Activated CD4-positive, CD25-positive, alpha-beta regulatory T cell treated with anti-CD3 and anti-CD28 coated beads, Interleukin-2, amount 50 U/mL, for 24 hours (primary cell): ENCODE measurements at places on chromosomes 7 and 10.

DNA sequence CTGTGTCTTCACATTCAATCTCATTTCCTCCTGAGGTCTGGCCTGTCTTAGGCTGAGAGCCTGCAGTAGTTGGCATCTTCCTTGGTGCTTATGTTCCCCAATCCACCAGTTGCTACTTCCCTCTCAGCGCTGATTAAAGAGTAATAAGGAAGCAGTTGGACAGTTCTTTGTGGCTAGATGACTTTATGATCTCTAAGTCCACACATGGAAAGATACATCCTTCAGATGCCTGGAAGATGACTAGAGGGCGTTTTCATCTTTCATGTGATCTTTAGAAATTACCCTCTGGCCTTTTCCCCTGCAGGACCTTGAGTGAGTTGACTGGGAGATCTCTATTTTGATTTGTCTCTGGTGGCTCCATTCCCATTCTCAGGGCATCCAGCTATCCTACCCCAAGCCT, 204.5 kb downstream of the GRM3 start:
- no peak for ATAC-seq

- ATAC-seq, result no peak
Measured at GRCh38 chr7:155846936-155847335, 34.7 kb upstream of the SHH start.

DNA sequence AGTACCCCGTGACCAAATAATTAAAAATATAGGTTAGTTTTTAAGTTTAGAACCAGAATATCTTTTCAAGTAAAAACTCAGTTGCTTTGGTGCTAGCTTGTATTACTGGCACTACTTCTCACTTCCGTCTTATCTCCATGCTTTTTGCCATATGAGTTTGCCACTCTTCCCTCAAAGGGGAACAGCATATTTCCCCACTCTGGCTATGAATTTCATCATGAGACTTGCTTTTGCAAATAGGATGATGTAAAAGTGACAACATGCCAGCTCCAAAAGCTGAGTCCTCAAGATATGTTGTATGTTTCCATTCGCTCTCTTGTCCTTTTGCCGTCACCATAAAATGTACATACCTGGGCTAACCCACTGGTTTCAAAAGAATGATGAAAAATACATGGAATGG, 178.1 kb upstream of the SEMA3A start:
- no peak for ATAC-seq

DNA sequence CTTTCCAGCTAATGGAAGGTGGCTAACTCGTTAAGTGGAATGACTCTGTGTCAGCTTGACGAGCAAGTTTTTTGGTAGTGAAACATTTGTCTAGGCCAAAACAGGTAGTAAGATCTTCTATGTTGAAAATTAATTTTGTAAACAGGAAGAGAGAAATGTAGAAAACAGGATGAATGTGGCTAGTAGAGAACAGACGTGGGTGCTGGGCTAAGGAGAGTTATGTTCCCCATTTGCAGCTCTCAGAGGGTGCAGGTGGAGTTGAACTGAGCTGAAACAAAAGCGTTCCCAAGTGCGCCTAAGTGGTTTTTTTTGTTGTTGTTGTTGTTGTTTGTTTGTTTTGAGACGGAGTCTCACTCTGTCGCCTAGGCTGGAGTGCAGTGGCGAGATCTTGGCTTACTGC, 59.5 kb upstream of the SRPK2 start:
- peak; percentile 25 for ATAC-seq

- ATAC-seq, result no peak
Measured at GRCh38 chr10:76037531-76038155, 606.2 kb downstream of the LRMDA start.

DNA sequence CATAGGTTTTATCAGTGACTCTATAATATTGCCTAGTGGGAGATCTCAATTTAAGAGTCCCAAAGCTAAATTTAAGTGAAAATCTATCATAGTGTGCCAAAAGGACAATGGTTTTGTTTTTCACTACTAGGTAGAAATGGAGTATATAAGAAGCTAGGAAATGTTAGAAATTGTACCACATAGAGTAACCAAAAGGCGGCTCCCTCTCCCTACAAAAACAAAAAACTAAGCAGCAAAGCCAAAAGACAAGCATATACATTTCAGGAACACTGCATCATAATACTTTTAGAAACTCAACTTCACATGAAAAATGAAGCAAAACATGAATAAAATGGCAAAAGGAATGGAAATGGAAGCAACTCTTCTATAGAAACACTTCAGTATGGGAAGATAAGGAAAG, 271.6 kb downstream of the CACNA2D1 start:
- no peak for ATAC-seq

- no peak for ATAC-seq
Measured at GRCh38 chr7:25559581-25560367, 331.5 kb upstream of the NPVF start.

DNA sequence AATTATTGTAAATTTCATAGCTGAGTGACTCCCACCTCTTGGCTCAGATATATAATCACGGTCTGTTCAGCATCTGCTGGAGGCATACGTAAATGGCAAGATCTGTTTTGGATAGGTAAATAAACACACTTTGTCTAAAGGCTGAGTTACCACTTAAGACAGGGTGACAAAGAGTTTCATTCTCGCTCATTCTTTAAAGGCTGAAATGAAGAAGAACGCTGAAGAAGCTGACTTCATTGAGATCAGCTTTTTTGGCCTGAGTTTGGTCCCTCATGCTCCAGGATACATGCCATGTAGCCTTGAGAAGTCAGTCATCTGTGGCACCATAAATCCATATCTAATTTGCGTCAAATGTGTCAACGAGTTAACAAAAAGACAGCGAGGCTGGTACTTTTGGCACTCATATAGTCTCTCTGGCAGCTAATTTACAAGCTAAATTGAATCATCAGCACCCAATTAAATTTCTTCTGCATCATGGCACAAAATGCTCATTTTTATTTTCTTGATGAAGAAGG, 309.9 kb downstream of the GPAM start:
- ATAC-seq, result no peak

DNA sequence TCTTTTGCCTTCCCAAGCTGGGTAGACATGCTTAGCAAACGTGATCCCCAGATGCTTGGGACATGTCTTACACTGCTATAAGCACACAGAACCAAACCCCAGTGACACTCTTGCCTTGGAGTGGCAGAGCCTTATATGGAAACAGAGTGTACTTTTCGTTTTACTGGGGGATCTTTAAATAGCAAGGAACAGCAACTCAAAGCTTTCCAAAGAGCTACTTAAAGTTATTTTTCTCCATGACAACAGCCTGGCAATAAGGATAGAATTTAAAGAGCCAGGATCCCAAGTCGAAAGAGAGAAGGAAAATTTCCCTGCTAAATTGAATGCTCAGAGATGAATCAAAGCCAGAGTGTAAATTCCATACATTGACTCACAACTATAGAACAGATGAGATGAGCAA, 67.8 kb downstream of the ZNF365 start:
- no peak for ATAC-seq

DNA sequence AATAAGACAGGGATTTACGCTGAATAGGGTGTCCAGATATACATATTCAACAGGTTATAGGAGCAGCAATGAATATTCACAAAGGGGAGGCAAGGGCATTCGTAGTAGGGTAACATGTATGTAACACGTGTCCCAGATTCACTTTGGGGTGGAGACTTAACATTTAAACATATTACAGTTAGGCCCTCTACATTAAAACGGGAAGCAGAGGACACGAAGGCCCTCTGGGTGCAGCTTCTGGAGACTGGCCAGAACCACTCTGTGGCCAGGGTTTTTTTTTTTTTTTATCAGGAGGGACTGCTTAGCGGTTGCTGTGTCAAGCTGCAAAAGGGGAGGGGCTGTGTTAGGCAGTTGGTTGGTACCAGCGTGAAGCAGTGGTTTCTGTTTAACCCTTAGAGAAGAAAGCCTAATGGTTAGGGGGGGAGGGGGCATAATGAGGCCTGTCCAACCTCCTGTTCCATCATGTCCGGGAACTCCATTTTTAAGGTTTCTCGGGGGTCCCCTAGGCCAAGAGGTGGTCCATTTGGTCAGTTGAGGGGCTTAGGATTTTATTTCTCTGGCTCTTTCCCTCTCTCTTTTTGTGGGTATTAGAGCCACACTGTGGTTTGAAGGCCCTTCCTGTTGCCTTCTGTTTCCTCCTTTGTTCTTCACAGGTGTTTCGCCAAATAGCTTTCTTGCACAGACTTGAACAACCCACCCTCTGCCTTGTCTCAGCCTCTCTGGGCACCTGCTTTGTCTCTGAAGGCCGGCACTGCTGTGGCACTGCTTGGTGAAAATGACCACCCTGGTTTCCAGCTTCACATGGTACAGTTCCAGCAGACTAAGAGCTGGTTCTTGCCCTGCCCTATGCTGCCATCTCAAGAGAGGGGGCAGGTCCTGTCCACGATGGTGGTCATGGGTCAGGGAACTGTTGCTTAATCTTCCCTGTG, 26.4 kb downstream of the PRF1 start:
- ATAC-seq, result no peak

- no peak for ATAC-seq
Measured at GRCh38 chr7:104288137-104288536, 40.3 kb upstream of the LHFPL3 start.

DNA sequence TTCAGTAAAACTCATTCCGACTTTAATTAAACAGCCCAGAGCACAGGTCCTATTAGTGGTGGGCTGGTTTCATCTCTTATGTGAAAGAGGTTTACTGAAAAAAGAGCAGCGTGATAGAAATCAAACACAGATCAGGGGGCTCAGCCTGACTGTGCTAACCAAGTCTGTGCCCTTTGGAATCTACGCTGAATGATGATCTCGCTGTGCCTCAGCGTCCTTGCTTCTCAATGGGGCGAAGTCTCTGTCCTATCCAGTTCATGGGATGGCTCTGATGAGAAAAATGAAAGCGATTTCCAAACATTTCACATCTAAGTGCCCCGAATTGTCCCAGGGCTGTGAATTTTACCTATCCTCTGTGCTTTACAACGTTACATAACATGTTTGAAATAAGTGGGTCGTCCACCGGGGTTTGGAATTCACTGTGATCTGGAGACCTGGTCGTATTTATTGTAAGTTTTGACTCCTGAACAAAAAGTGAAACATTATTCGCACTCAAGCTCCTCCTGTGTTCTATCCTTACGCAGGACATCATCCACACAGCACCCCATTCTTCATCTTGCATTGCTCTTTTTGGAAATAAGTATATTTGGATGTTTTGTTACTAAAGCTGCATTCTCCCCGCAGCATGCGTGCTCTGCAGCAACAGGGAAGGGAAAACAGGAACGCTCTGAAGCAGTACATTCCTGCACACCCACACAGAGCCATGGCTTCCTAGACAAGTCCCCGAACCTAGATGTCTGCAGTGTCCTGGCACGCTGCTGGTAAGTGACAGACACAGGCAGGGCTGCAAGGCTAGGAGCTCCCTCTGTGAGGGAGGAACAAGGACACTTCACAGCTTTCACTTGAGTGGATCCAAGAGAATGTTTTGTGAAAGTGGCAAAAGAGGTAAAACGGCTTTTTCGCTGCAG, 83.5 kb downstream of the SLC37A3 start:
- no peak for ATAC-seq

DNA sequence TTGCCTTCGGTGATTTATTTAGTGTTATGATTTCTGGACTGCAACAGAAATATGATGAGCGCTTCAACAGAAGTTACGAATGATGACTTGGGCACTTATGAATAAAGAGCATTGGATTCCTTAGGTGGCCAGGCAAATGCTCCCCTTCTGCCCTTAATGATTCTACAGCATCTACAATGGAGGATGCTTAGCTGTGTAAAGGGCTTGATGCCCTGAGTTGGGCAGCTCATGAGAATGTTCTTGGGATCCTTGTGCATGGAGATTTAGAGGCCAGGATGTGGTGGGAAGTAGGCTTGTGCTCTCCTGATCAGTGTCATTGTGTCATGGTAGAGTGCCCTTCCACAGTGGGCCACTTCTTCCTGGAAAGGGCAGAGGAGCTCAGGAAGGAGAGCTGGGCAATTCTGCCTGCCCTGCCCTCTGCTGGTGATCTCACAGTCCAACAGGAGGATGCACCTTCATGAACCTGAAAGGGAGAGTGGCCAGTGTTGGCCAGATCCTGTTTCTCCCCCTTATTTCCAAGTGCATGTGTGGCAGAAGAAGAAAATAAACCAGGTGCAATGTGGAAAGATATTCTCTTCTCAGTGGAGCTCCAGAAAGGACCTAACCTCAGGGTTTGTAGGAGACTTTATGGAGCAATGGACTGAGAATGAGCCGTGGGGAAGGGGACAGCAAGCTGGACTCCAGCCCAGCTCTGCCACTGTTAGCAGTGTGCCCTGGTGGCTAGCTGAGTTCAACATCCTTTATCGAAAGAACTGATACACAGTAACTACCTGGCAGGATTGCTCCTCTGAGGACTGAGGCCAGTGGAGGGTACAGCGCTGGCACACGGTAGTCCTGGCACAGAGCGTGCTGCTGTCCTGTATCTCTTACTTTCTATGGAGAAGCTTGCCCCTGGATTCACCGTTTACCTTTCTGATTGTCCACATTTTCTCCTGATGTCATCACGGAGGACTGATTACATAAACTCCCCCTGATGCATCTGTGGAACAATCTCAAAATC, 182.9 kb downstream of the BMPER start:
- no peak for ATAC-seq

- no peak for ATAC-seq
Measured at GRCh38 chr7:44128721-44129582, 5.6 kb upstream of the POLD2 start.

DNA sequence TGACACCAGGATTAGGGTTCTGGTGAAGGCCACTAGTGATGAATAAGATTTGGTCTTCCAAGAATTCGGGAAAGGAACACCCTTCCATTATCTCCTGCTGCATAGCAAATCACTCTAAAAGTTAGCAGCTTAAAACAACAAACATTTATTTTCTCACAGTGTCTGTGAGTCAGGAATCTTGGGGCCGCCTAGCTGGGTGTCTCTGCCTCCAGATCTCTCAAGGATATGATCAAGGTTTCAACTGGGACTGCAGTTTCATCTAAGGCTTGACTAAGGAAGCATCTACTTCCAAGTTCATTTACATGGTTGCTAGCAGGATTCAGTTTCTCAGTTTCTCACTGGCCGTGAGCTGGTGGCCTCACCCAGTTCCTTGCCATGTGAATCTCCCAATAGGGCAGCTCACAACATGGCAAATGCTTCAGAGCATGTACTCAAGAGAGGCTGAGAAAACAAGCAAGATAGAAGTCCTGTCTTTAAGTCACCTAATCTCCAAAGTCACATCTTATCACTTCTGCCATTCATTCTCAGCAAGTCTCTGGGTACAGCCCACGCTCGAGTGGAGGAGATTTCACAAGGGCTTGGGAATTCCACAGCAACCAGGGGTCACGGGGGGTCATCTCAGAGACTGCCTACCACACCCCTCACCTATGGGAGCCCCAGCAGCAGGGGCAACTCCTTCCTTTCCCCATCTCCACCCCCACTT, 26.8 kb downstream of the TLX1 start:
- no peak for ATAC-seq

GRCh38 chr7:141557360-141557759, 6.2 kb downstream of the AGK start:
- no peak for ATAC-seq
